ENCODE measurements at places on chromosomes 13 and 19. TPM values are rescaled to one million over a fixed set of nuclear protein-coding genes. Genes with fewer than 3 reads are reported as not detected.

GRCh38 chr13:36858290-36858689, 39.3 kb downstream of the RFXAP start:
- DNase-seq, result peak; percentile 83

- no peak for DNase-seq
Measured at GRCh38 chr13:34647379-34648150, 294.5 kb upstream of the NBEA start.

GRCh38 chr13:110713981-110714796, 689 bp downstream of the ING1 start:
- DNase-seq, result peak; percentile 39

DNA sequence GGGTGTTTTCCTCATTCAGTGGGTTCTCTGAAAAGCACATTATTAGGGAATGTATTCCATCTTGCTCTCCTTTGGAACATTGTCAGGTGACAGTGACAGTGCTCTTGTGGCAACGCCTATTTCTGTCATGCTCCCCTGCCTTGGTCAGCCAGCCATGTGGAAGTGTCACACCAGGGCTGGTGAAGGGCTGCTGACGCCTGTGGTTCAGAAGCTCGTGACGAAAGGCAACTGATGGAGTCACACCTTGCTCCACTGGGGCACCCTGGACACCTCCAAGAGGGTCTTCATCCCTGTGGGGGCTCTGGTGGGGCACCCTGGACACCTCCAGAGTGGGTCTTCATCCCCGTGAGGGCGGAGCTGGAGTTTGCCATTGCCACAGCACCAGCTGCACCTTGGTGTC, 68.9 kb upstream of the GPR183 start:
- no peak for DNase-seq

- no peak for DNase-seq
Measured at GRCh38 chr13:93233997-93234416, 7.4 kb downstream of the GPC6 start.

DNA sequence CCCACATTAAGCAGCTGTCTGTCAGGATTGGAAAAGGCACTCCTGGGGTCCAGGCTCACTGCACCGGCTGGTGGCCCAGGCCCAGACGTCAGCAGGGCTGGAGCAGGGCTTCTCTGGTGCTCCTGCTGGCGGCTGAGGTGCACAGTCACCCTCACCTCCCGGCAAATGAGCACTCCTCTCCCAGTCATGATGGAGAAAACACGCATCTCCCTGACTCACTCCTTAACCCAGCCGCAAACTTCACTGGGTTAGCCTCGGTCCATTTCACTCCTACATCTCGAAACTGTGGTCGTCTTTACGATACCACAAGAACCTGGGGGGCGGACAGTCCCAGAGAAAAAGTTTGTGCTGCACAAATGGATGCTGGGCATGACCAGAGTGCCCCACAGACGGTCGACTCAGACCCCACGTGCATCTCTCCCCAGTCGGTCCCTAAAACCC, 3.3 kb upstream of the RASA3 start:
- no peak for DNase-seq

DNA sequence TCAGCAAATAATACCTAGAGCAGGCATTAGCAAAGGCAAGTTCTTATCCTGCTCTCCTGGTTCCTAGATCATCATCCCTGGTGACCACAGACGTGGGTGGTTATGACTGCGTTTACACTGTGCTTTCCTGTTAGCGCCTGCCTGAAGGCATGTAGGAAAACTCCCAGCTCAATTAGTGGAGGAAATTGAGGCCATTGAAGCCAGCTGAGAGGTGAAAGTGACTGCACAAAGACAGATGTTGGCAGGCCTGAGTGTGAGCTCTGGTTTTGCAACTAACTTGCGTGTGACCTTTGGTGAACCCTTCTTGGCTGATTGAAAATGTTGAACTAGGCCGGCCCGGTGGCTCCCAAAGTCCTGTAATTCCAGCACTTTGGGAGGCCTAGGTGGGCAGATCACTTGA, 17.5 kb upstream of the NWD1 start:
- peak; percentile 38 for DNase-seq

- DNase-seq, result no peak
Measured at GRCh38 chr13:114022876-114023275, 49.0 kb upstream of the C13orf46 start.

DNA sequence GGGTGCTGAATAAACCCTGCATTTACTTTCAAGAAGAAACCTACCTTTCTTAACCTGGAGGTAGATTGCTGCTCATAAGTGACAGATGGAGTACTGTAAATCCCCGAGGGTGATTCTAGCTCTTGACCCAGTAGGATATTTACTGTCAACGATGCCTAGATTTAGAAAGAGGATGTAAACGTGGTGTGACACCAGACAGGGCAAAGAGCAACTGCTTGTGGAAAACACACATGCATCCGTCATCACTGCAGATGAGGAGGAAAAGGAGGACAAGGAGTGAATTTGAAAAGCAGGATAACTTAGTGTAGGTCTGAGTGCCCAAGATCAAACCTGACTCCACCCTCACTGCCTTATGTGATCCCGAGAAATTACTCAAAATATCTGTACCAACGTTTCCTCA, 9.8 kb upstream of the CLN5 start:
- no peak for DNase-seq

GRCh38 chr19:31432201-31432810, 83.1 kb upstream of the TSHZ3 start:
- no peak for DNase-seq

- DNase-seq, result peak; percentile 58
Measured at GRCh38 chr19:45569619-45570421, 14.8 kb downstream of the OPA3 start.

GRCh38 chr13:40812724-40813445, 23.5 kb downstream of the SLC25A15 start:
- no peak for DNase-seq

DNA sequence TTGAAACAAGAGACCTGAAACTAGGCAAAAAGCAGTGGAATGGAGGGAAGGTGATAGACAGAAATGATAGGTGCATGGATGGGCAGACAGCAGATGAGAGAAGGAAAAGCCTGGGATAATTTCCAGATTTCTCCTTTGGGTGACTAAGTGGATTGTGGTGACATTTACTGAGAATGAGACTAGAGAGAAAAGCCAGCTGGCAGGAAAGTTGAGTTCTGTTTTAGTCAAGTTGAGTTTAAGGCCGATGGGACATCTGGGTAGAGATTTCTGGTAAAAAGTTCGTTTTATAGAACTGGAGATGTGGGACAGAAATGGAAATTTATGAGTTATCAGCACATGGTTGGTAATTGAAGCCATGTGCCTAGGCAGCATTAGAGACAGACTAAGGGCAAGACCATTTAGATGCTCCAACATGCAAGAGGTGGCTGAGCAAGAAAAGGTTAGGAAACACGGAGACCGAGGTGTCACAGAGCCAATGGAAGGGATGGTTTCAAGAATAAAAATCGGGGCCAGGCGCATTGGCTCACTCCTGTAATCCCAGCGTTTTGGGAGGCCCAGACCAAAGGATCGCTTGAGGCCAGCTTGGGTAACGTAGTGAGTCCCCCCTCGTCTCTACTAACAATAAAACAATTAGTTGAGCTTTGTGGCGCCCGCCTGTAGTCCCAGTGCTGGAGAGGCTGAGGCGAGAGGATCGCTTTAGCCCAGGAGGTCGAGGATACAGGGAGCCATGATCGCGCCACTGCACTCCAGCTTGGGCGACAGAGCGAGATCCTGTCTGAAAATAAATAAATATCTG, 9.6 kb upstream of the DGKH start:
- DNase-seq, result no peak

DNA sequence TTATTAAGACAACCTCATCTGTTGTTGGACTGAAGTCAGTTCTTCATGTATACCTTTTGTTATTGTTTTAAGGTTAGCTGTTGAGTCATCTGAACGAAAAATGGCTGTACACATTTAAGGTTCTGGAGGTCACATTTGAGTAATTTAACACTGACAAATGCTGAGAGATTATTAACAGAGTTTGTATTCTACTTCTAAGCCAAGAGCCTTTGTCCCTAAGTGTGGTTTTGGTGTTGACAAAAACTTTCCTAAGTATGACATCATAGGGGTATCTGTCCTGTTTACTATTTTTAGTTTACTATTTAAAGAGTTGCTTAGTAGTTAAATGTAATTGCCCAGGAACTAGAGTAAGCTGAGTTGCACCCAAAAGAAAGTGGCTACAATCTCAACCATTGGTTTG, 71.9 kb downstream of the CDK8 start:
- no peak for DNase-seq

DNA sequence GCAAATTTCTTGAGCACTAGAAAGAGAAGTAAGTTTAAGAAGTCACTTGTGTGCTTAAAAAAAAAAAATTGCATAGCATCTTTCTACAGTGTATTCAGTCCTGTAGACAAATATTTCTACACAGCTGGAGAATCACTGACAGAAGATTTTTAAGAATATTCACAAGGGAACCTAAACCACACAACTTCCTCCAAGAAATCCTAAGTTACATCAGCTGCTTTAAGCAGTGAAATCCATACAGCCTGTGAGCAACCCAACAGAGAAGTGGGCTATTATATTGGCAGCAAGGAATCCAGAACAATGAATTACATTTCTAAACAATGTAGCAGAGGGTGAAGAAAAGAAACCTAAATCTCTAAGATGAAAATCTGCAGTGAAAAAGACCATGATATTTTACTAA, 1.5 kb downstream of the DOCK9 start:
- no peak for DNase-seq

DNA sequence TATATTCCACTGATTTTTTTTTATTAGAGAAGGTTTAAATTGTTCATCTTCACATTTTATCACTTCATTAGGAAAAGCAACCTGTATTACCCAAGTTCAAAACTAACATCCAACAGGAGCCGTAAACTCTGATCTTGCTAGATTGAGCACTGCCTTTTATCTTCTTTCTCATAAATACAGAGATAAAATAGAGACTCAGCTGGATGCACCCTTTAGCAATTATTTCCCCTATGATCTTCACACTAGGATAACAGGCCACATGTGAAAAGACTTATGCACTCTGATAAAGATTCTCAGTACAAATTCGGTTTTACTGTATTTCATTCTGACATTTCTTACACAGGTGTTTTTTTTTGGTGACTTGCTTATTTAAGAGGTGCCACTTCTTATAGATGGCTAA, 2438.2 kb upstream of the PCDH20 start:
- peak; percentile 21 for DNase-seq

Gene ZNF628
- total RNA-seq, result 11.9 TPM

Gene PRODH2
- not detected for total RNA-seq

Gene LGALS13
- not detected for total RNA-seq

Gene COMP
- not detected for total RNA-seq

Gene ZNF433
- total RNA-seq, result 3.0 TPM

Gene CEACAM19
- total RNA-seq, result 2.9 TPM

Gene ADGRE2
- 1.5 TPM for total RNA-seq

Gene SLITRK6
- total RNA-seq, result 1.3 TPM

Gene MCEMP1
- total RNA-seq, result 4.1 TPM

Gene CD209
- not detected for total RNA-seq

Gene CEACAM7
- total RNA-seq, result 0.43 TPM
